ENCODE measurements at places on chromosomes 16 and 17.

- no peak for DNase-seq
Measured at GRCh38 chr17:65683428-65683827, 122.0 kb upstream of the AXIN2 start.

DNA sequence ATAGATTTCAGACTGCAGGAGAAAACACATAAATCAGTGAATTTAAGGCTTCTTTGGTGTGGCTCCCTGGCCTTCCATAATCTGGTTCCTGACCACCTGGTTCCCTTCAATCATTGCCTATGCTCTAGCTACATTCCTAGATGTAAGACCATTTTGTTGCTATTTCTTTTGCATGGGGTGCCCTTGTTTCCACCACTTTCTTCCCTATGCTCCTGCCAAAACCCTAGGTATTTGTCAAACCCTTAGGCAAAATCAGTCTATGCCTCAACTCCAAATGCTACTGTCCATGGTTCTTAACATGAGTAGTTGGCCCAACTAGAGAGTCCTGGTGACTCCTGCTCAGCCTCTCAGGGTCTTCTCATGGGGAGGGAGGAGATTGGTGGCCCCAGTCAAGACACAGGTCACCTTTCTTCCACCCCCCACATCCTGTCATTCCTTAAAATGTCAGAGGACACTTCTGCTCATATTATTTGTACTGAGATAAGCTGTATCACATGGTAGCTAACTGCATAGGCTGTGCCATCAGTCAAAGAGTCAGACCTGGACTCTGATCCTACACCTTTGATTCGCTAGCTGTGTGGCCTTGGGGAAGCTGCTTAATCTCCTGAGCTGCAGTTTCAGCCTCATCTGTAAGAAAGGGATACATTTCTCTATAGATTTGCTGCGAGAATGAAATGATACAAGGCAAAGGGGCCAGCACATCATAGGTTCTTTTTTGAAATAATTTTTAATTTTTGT is 15.0 kb downstream of the ACSM5 start:
- no peak for DNase-seq

DNA sequence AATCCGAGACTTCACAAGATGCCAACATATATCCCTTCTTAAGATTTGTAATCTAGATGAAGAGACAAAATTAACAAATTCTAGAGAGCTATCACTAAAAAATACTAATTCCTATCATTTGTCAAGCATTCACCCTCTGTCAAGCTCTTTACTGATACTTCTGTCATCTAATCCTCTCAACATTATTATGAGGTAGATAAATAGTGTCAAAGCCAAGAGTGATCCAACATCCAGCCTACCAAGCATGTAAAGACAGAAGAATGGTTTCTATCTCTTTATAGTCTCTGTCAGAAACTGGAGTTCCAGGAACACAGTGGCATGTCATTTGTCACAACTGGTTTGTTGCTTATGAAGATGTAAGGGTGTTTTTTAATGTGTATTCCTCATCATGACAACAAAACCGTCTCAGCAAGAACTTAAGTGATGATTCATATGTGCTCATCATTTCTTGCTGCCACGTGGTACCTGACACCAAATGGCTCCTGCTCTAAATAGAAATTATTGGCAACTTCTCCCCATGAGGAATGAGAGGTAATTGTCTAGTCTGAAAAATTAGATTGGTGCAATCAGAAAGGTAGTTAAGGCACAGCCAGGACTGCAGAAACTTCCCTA is 196.8 kb downstream of the TOX3 start:
- DNase-seq = no peak

GRCh38 chr17:29807520-29808361 is 122.3 kb downstream of the SSH2 start:
- DNase-seq = peak; percentile 74

DNA sequence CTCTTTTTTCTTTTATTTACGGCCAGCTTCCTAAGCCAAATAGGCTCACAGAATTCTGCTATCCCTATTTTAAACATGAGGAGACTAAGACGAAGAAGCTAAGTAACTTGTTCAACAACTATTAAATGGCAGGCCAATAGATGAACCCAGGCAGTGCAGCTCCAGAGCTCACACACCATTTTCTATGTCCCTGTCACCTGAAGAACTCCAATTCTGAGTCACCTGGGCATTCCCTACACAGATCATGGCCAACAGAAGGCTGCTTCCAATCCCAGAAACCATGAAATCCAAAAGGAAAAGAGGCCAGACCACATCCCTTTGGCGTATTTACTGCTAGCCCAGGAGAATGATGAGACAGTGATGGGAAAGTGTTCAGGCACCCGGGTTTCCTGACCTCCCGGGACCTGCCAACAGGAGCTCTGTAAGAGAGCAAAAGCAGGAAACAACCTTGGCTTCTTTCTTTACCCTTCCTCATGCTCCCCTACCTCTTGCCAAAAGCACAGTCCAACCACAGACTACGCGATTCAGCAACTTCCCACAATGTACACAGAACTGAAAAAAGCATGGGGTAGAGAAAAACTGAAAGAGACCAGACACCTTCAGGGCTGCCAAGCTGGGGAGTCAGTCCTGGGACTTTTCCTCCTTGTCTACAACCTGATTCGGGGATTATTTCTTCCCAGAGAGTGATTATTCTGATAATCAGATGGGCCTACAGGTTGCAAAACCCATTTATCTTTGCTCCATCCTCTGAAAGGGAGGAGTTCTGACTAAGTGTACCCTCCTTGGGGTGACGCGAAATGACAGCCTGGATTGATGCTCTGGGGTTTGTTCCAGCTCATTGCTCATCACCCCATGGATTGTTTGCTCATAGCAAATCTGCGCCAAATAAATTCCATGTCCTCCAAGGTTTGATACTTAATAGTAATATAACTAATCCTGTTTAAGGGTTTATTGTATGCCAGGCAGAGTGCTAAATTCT is 47.8 kb upstream of the HAS3 start:
- no peak for DNase-seq

GRCh38 chr17:71361656-71362450 is 759.0 kb upstream of the SOX9 start:
- no peak for DNase-seq

GRCh38 chr17:50053654-50053960 is 2.3 kb upstream of the ITGA3 start:
- no peak for DNase-seq

GRCh38 chr17:75521951-75522727 is 3.4 kb upstream of the LLGL2 start:
- DNase-seq = no peak

DNA sequence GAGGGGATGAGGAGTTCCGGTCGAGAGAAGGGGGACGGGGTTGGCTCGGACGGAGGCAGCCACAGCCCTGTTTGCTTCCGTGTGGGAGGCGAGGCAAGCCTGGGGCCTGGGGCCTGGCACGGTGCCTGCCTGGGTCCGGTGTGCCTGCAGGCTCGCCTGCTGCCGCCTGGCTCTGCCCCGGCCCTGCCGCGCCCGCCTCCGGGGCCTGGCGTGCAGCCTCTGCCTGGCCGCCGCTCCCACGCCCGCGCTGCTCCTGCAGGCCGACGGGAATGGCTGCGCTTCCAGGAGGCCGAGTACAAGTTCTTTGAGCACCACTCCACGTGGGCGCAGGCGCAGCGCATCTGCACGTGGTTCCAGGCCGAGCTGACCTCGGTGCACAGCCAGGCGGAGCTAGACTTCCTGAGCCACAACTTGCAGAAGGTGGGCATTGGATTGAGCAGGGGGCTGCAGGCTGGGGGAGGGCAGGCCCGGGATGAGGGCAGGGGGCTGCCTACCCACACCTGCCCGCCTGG is 53.1 kb downstream of the MRC2 start:
- peak; percentile 29 for DNase-seq

GRCh38 chr17:58269557-58270291 is 11.0 kb downstream of the MPO start:
- DNase-seq = no peak

- DNase-seq = no peak
Measured at GRCh38 chr16:11177578-11178160, 78.3 kb downstream of the SOCS1 start.

GRCh38 chr17:63095879-63096278 is 129.8 kb downstream of the TANC2 start:
- no peak for DNase-seq

GRCh38 chr16:57590654-57591085 is 37.8 kb upstream of the ADGRG1 start:
- DNase-seq = no peak

DNA sequence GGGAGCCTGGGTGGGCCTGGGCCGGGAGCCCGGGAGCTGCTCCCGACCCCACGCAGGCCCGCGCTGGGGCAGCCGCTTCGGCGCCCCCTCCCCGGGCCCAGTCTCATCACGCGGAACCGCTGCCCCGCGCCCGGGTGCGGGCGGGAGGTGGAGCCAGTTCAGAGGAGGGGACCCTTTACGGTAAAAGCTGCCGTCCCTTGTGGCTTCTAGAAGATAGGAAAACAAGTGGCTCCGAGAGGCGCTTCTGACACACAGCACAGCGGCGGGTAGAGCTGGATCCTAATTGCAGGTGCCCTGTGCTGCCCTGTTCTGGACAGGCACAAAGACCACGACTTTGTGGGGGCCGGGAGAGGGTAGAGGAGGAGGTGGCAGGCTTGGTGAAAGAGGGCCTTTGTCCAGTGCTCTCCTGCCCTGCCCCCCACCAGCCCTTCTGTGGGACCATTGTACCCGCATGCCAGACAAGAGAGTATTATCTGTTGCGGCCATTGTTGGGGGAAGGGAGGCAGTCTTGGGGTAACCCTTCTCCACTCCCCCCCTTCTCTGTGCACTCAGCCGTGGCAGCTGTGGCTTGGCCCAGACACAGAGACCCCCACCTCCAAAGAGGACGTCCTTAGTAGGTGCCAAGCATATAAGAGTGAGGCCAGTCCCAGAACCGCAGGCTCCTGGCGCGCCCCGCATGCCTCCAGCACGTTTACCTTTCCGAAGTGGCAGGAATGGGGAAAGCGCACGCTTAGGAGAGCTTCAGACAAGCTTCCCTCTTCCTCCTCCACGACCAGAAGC is 736 bp downstream of the CNP start:
- DNase-seq = no peak

DNA sequence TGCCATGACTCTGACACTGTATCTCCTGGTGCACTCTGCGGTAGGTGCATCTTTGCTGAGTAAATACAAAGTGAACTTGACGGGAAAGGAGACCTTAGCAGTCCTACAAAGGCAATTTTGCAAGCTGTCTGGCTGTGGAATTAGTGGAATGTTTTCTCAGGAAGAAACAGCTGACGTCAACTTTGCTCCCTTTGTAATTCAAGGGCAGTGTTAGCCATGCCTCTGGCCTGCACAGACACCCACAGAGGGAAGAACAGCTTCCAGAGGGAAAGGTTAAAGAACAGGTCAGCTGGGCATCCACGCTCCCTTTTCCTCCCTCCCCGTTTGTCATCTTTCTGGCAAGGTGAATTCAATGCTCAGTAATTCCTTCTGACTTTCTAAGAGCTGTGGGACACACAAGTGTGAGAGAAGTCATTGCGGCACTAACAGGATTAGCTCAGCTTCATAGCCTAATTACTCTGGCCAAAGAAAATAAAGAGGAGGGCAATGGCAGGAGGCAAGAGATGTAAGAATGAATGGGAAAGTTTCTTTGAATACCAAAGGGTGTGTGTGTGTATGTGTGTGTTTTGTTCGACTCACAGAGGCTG is 476.9 kb upstream of the GOT2 start:
- DNase-seq = no peak

GRCh38 chr16:90077757-90078578 is 837 bp upstream of the PRDM7 start:
- peak; percentile 71 for DNase-seq

DNA sequence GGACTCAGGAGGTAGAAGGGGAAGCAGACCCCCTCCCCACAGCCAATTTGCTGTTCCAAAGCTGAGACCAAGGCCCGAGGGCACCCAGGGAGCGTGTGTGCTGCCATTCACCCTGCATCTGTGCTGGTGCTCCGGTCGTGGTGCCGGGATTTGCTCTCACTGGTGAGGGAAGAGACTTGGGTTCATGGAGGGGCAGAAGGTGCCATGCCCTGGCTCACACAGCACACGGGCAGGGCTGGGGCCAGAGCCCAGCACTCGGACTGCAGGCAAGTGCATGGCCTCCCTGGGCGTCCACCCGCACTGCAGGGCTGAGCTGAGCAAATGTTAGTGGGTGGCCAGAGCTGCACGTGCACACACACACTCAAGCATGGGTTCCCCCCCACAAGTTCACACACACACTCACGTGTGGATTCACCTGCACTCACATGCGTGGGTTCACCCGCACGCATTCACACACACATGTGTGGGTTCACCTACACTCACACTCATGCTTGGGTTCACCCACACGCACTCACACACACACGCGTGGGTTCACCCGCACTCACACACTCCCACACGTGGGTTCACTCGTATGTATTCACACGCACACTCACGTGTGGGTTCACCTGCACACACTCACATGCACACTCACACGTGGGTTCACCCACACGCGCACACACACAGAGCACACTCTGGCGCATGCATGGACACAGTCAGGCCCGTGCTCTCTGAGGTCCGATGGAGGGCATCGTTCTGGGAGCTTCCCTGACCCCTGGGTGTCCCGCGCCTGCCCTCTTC is 57.0 kb upstream of the CBFA2T3 start:
- no peak for DNase-seq

- no peak for DNase-seq
Measured at GRCh38 chr17:21532763-21533385, 156.7 kb downstream of the KCNJ12 start.

DNA sequence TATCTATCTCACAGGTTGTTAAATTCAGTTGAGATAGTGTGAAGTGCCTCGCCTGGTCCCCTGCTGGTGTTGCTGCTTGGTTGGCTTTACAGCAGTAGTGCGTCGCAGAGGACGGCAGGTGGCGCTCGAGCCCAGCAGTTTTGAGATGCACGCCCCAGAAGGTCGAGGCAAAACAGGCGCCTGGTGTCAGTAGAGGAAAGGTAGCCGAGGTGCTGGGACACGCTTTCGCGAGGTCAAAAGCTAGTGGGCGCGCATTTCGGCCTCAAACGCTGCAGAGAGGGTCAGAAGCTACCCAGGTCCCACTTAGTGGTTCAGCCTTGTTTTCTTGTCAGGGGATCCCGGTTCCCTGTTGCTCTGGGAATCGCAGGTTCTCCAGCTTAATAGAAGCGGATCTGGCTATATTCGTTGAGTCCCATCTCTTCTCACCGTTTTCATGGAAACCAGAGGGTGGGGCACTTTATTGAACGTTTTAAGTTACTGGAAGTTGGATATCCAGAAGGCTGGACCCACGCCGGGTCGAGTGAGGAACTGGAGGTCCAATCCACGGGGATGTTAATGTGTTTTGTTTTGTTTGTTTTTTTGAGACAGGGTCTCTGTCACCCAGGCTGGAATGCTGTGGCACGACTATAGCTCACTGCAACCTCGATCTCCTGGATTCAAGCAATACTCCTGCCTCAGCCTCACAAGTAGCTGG is 10.3 kb upstream of the ZFP90 start:
- DNase-seq = peak; percentile 90

- no peak for DNase-seq
Measured at GRCh38 chr16:25544294-25544693, 147.5 kb upstream of the HS3ST4 start.

GRCh38 chr17:72930031-72930430 is 162.5 kb downstream of the SLC39A11 start:
- no peak for DNase-seq

DNA sequence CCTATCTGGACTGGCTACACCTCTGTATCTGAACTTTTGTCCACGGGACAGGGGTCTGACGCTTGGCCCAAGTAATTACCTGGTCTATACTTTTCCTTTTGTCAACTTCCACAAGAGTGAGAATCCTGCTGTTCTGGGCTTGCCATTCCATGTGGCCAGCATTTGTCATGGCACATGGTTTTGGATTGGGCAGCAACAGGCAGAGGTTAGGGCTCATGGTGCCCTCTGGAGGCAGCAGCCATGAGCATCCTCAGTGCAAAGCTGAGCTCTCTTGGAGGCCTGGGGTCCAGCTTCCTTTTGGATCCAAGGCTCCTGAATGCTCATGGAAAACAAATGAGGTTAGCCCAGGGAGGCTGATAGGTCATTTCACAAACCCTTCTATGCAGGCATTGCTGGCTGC is 7.5 kb upstream of the EDC4 start:
- peak; percentile 31 for DNase-seq

GRCh38 chr16:67372664-67373063 is 20.6 kb downstream of the TPPP3 start:
- DNase-seq = peak; percentile 45
